ENCODE measurements at places on chromosomes 5 and 9.

GRCh38 chr5:157740229-157740610, 3.3 kb upstream of the LSM11 start:
- DNase-seq: no peak

GRCh38 chr5:35821513-35821912, 35.2 kb upstream of the IL7R start:
- no peak for DNase-seq

- DNase-seq: no peak
These were observed 72.0 kb downstream of the SEMA4D start for GRCh38 chr9:89425921-89426383.

- no peak for DNase-seq
These were observed 205.6 kb downstream of the GAPVD1 start for GRCh38 chr9:125467116-125467740.

DNA sequence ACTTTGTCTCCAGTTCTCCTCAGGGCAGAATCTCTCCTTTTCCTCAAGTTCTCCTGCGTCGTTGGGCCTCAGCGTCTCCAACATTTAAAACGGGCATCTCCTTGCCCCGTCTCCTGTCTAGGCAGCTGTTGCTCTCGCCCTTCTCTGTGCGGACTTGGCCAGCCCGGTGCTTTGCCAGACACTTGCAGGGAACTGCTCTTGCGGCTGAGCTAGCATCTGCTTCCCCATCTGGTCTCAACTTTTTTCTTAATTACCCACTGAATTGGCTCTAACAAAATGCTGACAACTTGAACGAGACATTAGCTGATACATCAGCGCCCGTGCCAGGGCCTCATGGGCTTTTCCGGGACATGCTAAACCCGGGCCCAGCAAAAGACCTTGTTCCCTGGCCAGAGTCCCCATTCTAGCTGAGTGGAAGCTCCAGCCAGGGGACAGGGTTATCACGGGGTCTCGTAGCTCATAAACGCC, 25.1 kb downstream of the ZNF618 start:
- DNase-seq: no peak

Data from epithelial cell of prostate (primary cell).